ENCODE measurements at places on chromosomes 2 and 18.

DNA sequence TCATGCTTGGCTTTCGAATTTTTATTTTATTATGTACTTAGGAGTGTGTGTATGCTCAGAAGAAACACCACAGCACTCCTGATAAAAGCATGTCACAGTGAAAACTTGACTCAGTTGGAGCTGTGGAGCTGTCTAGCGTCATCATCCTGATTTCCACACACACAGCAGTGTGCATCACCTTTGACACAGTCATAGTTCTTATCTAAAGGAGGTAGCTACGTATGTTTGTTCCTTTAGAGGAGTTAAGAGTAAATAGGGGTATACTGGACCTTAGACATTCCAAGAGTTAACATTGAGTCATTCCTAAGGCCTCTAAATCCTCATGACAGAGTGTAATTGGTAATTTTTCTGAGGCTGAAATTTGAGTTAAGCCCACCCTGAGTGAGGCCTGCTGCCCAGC lies 96.9 kb downstream of the PHLPP1 start:
- no peak for DNase-seq

GRCh38 chr18:74197705-74198341 lies 49.5 kb downstream of the TIMM21 start:
- peak; percentile 20 for DNase-seq

- DNase-seq: no peak
Measured at GRCh38 chr18:74453642-74454198, 3.4 kb downstream of the DIPK1C start.

GRCh38 chr2:174219321-174219720 lies 29.0 kb downstream of the OLA1 start:
- no peak for DNase-seq

DNA sequence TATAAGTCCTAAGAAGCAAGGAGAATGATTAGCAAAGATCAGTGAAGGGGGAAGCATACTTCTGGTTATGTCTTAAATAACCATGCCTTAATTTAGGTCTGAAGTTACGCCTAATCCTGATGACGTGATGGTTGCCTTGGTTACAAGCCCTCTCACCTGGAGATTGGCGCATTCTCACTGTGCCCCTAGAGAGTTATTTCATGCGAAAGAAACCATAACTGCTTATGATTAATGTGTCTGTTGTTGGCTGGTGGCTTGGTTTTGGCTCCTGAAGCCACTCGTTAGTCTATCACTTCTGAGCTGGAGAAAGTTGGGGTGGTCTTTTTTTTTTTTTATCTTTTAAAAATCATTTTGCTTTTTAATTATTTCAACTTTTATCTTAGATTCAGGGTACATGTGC lies 47.0 kb downstream of the TNFRSF11A start:
- DNase-seq: peak; percentile 63

- no peak for DNase-seq
Measured at GRCh38 chr2:205500065-205500464, 182.2 kb upstream of the NRP2 start.

DNA sequence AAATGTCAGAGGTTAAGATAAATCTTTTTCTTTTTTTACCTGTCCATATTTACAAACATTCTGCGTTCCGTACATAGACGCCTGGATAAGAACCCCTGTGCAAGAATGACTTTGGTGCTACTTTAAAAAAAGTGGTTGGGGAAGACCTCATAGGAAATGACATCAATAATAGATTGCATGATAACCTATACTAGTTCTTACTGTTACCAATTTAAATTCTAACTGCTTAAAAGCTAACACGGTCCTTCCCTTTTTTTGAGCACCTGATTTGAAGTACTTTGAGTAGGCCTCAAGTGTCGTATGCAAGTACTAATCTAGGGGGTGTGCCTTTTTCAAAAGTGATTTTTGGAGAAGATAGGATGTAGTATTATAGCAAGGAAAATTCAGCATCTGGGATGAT lies 2.1 kb downstream of the SLC39A10 start:
- peak; percentile 18 for DNase-seq

- no peak for DNase-seq
Measured at GRCh38 chr2:176432434-176432833, 163.2 kb downstream of the MTX2 start.

- DNase-seq: no peak
Measured at GRCh38 chr2:166802475-166802874, 85.8 kb upstream of the XIRP2 start.

DNA sequence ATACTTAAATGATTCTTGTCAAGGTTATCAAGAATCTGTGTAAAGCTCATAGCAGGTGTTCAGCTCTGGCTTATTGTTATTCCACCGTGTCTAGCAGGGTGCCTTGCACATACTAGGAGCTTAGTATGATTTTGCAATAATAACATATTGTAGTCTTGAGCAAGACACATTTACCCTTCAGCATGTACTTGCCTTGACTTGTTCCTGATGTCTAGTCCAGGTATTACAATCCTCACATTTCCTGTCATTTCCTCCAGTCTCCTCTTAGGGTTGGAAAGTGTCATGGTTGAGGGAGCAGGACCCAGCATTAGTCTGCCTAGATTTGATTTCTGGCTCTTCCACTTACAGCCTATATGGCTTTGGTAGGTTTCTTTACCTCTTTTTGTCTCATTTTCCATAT lies 246.1 kb downstream of the RAD51AP2 start:
- DNase-seq: no peak

GRCh38 chr18:51077217-51077616 lies 47.2 kb downstream of the SMAD4 start:
- no peak for DNase-seq

- DNase-seq: peak; percentile 69
Measured at GRCh38 chr2:38533180-38533579, 69.5 kb downstream of the HNRNPLL start.

DNA sequence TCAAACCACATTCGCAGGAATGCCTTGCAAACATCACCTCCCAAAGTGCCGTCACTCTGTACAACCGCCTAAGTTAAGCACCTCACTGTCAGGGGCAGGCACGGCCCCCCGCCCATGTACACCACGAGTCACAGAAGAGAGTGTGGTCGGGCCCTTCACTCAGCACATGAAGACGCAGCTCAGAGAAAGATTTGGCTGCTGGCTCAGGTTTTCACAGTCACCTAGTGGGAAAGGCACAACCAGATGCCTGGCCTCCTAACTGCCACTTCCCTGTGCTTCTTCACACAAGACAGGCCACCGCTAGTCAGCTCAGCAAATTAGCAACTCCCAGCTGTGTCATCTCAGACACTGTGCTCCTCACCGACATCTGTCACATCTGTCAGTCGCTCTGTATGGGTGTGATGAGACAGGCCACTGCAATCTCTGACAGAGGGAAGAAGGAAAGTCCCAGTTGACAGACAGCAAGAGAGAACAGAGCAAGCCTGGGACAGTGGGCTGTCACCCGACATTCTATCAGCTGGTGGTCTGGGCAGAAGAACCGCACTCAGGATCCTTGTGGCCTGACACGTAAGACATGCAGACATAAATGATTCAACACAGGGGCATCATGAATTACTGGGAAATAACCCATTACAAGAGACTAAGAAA lies 60.8 kb downstream of the CRACDL start:
- DNase-seq: no peak

GRCh38 chr2:40315683-40316082 lies 136.2 kb downstream of the SLC8A1 start:
- DNase-seq: no peak

- DNase-seq: no peak
Measured at GRCh38 chr2:168518555-168519066, 62.5 kb downstream of the CERS6 start.

- DNase-seq: no peak
Measured at GRCh38 chr2:23387845-23388244, 2.9 kb downstream of the KLHL29 start.

- DNase-seq: no peak
Measured at GRCh38 chr2:24791452-24791851, 1.7 kb downstream of the PTRHD1 start.

GRCh38 chr2:78023356-78023755 lies 501.2 kb upstream of the LRRTM4 start:
- no peak for DNase-seq

GRCh38 chr18:63399300-63399699 lies 23.0 kb downstream of the VPS4B start:
- DNase-seq: no peak

DNA sequence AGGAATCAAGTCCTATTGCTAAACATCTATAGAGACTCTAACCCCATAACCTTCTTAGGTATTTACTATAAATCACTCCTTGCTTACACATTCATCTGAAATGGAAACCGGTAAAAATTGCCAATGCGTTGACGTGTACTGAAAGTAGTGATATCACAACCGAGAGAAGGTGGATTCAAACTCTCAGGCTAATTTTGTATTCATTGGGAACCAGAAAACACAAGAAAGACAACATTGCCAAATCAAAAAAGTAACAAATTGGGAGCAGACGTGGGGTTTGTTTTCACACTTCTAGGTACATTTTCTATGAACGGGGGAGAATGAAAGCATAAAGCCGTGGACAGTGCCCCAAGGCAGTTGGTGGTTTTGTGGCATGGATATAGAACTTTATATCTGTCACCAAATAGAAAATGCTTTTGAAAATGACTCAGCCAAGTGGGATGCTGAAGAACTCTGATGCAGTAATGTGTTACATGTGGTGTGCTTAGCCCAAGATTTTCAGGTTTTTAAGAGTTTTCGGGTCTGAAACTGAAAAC lies 155.1 kb upstream of the RASGRP3 start:
- DNase-seq: no peak

DNA sequence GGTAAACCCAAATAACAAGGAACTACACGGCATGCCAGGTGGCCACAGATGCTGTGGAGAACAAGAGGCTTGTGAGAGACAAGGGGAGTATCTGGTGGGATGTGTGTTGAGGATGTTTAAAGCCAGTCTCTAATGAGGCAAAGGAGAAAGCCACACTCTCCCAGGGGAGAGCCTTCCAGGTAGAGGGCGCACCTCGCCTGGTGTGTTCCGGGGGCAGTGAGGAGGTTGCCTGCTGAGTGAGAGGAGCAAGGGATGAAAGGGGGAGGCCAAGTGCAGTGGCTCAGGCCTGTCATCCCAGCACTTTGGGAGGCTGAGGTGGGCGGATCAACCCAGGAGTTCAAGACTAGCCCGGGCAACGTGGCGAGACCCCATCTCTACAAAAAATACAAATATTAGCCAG lies 16.2 kb downstream of the SAG start:
- DNase-seq: no peak

- DNase-seq: no peak
Measured at GRCh38 chr2:150100336-150100735, 387.1 kb downstream of the RND3 start.

DNA sequence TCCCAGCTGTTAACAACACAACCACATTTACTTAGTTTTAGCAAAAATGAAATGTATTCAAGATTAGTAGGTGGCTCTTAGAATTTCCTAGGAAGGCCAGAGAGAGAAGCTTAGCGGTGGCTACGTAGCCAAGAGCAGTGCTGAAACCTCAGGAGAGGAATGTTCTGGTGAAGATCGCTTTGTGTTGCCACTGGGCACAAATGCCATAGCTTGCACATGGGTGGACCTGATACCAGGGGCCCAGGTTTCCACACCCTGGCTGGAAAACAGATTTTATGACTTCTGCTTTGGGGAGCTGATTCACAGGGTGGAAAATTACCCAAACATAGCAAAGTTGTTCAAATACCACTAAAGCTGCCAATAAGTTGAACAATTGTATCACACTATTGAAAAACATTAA lies 43.4 kb downstream of the THUMPD2 start:
- no peak for DNase-seq

GRCh38 chr18:67282796-67283195 lies 233.7 kb downstream of the DSEL start:
- DNase-seq: no peak

GRCh38 chr18:11357678-11358077 lies 208.3 kb upstream of the PIEZO2 start:
- no peak for DNase-seq

- DNase-seq: no peak
Measured at GRCh38 chr2:85994897-85995647, 106.3 kb upstream of the ST3GAL5 start.

DNA sequence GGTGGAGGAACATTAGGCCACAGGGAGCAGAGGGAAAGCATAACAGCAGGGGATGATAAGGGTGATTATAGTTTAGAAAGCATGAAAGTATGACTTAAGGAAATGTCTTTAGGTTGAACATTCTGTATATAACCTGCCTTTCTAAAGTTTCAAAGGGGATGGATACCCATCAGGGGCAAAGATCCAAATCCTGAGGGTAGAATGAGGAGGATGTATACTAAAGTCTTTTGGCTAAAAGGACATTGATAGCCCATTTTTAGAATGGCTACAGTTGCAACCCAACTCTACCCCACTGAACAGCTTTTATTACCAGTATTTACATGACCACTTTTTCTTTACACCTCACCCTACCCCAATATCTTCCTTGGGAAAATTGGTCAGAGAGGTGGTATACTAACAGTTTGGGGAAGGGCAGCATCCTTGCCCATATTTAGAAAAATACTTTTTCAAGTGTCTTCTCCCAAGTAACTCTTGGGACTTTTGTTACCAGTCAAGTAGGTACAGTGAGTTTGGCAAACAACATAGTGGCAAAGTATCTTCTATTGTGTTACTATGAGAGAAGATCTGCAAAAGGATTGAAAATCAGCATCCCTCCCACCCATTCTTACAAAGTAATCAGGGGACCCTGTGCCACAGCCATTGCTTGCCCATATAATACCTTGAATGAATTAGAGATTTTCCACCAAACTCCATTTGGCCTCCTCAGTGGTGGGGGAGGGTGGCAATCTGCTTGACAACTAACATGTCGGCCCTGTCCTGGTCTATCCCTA lies 8.3 kb downstream of the MAT2A start:
- DNase-seq: no peak

DNA sequence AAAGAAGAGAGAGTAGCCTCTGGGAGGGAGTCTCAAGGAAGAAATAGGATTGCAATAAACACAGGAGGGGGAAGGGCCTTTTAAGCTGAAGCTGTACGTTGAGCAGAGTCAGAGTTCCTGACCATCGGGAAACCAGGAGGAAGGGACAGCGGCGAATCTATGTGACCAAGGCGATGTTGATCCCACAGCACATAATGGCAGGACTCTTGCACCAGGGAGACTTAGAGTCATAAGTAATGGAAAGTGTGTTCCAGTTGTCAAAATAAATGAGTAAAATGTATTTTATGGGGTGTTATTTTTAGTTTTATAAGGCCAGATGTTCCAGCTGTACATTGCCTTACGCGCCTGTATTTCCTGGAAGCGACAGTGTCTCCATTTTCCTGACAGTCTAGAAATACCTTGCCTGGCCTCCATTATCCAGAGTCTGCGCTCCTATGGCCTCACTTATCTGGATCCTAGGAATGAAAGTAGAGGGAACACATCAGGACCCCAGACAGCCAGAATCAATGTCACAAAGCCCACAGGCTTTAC lies 152.8 kb upstream of the COPS8 start:
- DNase-seq: no peak

DNA sequence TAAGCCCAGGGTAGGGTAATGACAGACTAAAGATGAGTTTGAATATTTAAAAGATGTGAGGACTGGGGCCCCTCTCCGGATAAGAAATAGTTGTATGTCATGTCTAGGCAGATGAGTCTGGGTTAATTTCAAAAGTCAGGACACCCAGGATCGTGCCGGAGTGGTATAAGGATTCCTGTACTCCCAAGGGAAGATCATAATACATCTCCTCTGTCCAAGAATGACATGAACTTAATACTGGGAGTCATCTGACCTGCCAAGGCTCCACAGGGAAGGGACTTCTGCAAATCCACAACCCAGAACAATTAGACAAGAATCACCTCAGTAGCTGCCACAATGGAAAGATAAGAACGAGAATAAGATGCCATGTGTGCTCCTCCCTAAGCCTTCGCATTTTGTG lies 17.1 kb downstream of the RPRM start:
- no peak for DNase-seq
